ENCODE measurements at places on chromosomes 6 and 20. TPM values are rescaled to one million over a fixed set of nuclear protein-coding genes. Genes with fewer than 3 reads are reported as not detected.

The SEMG1 gene
- 0.46 TPM for total RNA-seq

The PIGU gene
- total RNA-seq: 37.8 TPM

DNA sequence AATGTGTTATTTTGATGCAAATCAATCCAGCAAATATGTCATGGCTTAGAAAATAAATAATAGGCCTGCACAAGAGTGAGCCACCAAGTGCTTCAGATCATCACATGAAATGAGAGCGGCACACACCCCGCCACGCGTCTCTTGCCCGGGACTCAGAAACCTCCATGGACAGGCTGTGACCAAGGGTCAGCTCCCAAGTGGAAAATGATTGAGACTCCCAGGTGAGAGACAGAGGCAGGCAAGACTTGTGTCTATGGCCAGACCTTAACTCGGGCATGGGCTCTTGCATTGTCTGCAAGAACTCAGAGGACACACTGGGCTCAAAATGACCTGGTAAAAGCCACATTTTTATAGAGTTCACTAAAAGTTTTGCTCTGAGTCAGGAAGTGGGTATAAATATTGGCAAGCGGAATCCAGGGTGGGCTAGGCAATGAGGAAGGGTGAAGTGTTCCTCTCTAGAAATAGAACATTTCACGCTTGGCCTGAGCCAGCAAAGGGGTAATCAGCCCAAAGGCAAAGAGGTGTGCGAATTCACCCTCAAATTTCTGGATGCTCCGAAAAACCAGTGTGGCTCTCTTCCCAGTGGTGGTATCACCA is 30.7 kb upstream of the RIN2 start:
- no peak for DNase-seq

GRCh38 chr20:38897267-38897666 is 28.9 kb upstream of the FAM83D start:
- no peak for DNase-seq

GRCh38 chr6:32424589-32425300 is 14.9 kb upstream of the HLA-DRA start:
- no peak for DNase-seq

- DNase-seq: no peak
These were observed 30.0 kb upstream of the AKIRIN2 start for GRCh38 chr6:87731818-87732661.

- no peak for DNase-seq
These were observed 219.8 kb downstream of the TMEM200A start for GRCh38 chr6:130585587-130585986.

DNA sequence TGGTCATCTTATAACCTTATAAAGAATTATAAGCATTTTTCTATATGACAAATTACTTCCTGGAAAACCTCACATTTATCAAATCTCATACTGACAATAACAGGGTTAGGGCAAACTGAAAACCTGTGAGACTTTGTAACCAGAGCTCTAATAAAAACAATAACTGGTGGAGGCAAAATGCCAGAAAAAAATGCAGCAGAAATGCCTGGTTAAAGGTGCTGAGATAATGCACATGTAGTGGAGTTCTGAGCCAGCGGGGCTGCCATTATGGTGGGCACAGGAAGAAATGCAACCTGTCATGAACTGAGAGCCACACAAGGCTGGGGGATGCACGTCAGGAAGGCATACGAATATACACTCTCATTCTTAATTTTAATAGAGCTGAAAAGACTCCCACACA is 53.0 kb downstream of the NCOA6 start:
- DNase-seq: no peak

DNA sequence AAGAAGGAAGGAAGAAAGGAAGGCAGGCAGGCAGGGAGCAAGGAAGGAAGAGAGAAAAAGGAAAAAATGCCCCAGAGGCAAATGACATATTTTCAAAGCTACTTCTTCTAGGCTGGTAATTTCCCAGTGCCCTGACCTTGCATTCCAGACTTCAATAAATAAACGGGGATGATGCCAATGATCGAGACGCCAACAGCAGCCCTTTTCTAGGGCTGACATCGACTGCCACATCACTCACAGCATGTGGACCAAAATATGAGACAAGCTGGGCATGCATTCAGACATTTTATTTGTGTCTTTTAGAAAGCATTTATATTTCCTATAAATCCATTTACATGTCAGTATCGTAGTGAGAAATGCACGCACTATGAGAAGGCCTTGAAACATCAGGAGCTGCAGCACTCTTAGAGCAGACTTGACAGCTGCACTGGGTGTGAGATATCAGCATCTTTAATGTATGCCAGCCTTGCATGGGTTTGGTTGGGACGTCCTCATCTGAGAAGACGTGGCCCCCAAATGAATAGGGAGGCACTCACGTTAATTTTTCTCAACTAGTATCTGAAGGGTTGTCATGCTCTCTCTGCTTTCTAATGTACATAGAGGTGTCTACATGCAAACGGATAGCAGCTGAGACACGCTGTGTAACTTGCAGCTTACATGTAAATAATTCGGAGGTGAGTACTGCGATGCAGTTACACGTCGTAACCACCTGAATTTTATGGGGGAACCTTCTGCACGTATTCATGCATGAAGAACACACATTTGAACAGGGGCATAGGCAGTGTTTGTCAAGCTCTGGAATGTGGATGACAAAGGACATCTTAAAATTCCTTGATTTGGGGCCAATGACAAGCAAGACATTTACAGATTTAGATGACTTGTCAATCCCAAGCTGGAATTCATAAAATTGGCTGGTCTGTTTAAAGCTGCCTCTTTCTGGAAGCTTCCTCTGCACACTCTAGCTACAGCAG is 149.1 kb upstream of the AGPAT4 start:
- DNase-seq: no peak

- DNase-seq: no peak
These were observed 31.5 kb downstream of the AAR2 start for GRCh38 chr20:36267605-36268381.

- DNase-seq: peak; percentile 81
These were observed 41.5 kb upstream of the SRF start for GRCh38 chr6:43129434-43130194.

All from endodermal cell (in vitro differentiated cells).